ENCODE measurements at places on chromosomes 3 and 15.

DNA sequence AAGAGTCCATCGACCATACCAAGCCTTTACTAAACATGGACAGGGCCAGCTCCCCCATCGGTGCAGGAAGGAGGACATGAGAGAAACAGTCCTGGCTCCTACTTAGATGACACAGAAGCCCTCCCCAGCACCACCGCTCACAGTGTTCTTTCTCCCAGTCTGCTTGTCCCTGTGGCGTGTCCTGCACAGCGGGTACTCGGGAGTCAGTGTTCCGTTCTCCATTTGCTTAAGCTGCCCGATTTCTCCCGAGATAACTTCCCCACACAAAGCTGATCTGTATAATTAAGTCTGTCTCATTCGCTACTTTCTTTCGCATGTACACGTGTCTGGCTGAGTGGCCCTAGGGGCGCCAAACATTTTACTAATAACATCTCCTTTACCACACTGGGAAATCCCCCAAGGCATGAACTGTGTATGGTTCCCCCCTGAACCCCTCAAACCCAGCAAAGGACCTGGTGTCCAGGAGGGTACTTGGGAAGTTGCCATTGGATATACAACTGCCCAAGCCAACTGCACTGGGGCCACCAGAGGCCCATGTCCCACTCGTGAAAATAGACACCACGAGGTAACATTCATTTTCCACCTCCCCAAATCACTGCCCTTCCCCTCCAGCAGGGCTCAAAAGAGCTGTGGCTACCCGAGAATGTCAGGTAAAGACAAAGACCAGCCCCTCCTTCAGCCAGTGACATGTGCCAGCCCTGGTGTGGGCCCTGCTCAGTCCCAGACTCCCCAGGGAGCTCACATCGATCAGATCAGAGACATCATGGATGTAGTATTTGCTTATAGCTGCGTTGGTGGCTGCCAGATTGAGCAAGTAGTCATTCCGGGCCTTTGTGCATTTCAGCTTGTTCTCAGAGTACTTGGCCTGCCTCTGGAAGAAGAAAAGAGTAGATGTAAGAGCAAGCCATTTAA is 96.5 kb upstream of the RAD18 start:
- DNase-seq = no peak

DNA sequence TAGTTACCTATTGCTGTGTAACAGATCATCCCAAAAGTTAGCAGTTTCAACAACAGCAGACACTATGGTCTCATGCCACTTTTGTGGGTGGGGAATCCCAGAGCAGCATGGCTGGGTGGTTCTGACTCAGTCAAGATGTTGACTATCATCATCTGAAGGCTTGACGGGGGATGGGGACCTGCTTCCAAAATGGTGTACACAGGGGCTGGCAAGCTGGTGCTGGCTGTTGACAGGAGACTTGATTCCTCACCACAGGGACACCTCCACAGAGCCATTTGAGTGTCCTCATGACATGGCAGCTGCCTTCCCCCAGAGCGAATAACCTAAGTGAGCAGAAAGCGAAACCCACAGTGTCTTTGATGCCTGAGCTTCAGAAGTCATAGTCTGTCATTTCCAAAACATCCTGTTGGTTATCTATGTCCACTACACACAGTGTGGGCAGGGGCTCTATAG is 19.1 kb downstream of the DNAJB8 start:
- no peak for DNase-seq

- DNase-seq = no peak
Observed at GRCh38 chr15:77656294-77656693, 23.6 kb upstream of the LINGO1 start.

DNA sequence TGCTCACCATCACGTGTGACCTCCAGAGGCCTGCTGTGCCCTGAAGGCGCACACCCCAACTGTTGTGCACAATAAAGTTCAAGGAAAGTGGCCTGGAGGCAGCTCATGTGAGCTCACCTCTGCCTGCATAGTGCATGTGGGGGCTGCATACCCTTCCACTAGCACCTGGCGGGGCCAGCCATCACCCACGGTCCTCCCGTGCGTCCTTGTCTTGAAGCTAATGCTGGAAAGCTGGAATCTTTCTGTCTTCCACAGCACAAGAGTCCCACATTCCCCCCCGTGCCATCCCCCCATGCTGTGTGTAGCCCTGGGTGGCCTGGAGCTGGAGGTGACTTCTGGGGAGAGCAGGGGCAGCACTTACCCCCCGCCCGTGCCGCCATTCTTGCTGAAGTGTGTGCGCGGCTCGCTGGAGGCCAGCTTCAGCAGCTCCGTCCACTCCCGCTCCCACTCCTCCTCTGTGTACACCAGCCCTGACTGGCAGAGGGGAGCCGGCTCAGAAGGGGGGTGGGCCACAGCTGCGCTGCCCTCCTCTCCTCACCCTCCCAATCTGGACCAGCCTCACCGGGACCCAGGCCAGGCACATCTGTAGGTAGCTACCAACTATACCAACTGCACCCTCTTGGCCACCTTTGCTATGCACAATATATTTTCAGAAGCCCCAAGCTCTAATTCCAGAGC is 199.5 kb downstream of the KLF13 start:
- no peak for DNase-seq
